PC-3 (cell line): ENCODE measurements at places on chromosomes 7 and 10. TPM values are rescaled to one million over a fixed set of nuclear protein-coding genes. Genes with fewer than 3 reads are reported as not detected.

The ABCB8 gene
- 58.4 and 95.7 TPM in 2 replicates for total RNA-seq

The CDK5 gene
- 30.6 and 40.1 TPM in 2 replicates for total RNA-seq

- DNase-seq: no peak
These were observed 5.3 kb downstream of the LARP4B start for GRCh38 chr10:926075-926698.

- DNase-seq: no peak
These were observed 18.4 kb downstream of the FAM241B start for GRCh38 chr10:69648461-69648860.

DNA sequence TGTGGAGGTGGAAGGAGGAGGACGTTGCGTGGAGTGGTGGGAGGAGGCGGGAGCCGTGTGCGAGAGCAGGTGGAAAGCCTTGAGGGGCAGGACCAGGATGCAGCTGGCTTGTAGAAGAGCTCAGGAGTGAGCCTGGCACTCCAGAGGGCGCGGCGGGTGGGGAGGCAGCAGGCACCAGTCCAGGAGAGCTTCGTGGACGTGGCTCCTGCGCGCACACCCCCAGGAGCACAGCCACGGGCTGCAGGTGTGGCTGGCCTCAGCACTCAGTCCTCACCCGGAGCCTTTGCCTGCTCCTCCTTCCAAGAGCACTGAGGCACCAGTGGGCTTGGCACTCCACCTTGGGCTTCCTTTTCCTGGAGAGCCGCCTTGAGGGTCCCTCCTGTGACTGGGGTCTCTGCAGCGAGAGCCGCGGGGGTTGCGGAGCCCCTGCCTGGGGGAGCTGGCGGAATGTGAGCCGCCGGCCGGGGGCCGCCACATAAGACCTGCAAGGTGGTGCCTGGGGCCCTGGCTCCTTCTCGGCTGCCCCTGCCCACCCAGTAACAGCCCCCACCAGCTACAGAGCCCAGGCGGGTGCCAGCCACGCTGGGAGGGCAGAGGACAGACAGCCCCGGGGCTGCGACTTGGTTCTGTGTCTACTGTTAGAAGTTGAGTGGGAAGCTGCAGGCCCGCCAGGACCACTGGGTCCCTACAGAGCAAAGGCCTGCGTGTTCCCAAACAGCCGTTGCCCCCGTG is 11.1 kb downstream of the MAFK start:
- no peak for DNase-seq

GRCh38 chr10:18100669-18101068 is 39.6 kb upstream of the CACNB2 start:
- no peak for DNase-seq

The CHRM2 gene
- total RNA-seq: not detected in 2 replicates

DNA sequence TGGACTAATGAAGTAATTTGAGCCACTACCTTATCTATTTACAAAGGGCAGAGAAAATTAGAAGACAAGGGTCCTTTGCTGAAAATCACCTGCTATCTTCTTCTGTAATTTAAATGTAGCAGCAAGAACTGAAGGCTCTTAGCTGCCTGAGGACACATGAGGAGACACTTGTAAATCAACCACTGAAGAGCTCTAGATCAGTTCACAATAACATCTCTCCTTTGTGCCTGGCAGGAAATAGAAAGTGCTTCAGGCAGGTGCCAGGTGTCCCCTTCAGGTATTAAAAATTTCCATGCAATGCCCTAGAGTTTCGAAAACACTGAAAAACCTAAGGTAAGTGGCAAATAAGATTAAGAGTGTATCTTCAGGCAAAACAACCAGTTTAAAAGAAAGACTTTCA is 474.6 kb downstream of the GRM8 start:
- DNase-seq: no peak

The PKD2L1 gene
- total RNA-seq: not detected in 2 replicates
